ENCODE measurements at places on chromosomes 11 and 22. TPM values are rescaled to one million over a fixed set of nuclear protein-coding genes. Genes with fewer than 3 reads are reported as not detected.

Gene EXPH5
- 8.0 TPM for total RNA-seq

GRCh38 chr22:46373921-46374662 lies 38.6 kb downstream of the TRMU start:
- DNase-seq: no peak

DNA sequence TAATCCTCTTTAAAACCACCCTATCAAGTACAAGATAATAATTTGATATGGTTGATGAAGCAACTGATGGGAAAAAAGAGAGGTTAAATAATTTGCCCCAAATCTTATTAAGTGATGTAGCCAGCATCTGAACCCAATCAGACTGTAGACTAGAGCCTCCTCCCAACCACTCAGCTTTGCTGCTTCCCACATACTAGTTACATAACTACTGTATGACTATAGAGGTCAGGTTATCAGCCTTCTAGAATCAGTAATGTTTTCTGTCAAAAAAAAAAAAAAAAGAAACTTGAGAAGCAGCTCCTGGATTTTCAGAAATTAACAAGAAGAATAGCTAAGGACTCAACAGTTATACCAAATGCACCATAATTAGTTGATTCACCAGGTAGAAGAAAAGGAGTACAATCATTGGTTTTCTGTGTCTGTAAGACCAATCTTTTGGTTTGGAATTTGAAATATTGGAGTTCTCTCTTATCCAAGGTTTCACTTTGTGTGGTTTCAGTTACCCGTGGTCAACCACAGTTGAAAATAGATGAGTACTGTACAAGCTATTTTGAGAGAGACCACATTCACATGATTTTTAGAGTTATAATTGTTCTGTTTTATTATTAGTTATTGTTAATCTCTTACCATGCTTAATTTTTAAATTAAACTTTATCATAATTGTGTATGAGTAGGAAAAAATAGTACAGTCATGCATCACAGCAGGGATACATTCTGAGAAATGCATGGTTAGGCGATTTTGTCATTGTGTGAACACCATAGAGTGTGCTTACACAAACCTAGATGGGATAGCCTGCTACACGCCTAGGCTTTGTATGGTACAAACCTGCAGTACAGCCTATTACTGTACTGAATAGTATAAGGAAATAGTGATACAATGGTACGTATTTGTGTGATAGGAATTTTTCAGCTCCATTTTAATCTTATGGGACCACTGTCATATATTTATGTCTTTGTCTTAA lies 72.2 kb downstream of the PDHX start:
- no peak for DNase-seq

DNA sequence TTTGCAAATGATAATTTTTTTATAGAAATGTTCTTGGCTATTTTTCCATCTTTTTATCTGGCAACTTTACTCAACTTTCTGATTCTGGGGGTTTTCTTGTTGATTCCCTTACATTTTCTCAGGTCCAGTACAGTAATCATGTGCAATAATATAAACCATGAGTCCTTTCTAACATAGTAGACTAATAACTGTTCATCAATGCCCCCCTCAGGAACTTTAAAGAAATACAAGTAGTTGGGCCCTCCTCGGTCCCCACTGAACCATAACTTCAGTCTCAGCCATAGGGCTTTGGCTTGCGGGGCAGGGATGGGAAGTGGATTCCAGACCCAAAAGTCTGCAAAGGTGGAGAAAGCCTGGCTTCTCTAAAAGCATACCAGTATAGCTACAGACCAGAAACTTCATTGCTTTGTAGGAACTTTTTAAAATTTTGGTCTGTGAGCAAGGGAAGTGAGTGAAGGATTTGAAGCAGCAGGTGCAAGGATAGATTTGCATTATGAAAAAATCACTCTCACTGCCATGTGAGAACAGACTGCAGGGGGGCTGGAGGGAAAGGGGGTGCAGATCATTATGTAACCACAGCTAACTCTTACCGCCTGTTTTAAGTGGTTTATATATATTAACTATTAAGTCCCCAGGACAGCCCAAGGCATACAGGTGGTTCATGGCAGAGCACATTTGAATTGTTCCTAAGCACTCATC lies 10.4 kb upstream of the TUB start:
- DNase-seq: no peak

Data from dorsolateral prefrontal cortex (tissue), 122 donors.